Activated CD4-positive, alpha-beta T cell treated with anti-CD3 and anti-CD28 coated beads for 24 hours (primary cell): ENCODE measurements at places on chromosomes 6 and 20.

DNA sequence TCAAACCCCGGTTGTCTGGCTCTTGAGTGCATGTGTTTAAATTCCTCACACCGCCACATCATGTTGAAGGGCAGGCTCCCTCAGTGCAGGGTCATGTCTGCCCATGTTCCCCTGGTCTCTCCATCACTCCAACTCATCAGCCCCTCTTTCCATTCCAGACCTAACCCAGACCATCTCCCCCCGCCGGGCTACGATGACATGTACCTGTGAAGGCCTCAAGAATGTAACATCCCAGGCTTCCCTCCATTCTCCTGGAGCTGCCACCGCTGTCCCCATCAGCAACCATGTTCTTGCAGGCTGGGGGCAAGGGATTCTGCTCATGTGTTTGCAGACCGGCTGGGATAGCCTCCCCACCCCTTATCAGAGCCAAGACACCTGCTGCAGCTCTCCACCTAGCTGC lies 19.9 kb downstream of the TMEM74B start:
- no peak for DNase-seq

GRCh38 chr20:17709361-17710293 lies 9.9 kb downstream of the BANF2 start:
- DNase-seq: no peak

- DNase-seq: no peak
Measured at GRCh38 chr20:46357030-46357514, 48.8 kb upstream of the CDH22 start.

GRCh38 chr6:12258591-12259075 lies 31.5 kb upstream of the EDN1 start:
- DNase-seq: no peak

DNA sequence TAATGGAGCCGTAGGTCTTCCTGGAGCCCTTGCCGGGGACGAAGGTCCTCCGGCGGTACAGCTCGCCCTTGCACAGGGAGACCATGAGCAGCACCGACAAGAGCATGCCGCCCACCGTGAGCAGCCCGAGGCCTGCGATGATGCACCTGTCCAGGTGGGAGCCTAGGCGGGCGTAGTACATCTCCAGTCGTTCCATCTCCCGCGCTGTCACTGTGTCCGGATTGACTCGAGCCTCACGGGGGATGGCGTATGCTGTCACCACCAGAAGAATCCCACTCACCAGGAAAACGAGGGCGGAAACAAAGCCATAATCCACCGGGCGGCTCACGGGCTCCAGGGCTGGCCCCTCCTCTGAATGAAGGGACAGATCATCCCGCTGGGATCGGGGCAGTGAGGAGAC lies 3.8 kb downstream of the TMEM74B start:
- DNase-seq: no peak

DNA sequence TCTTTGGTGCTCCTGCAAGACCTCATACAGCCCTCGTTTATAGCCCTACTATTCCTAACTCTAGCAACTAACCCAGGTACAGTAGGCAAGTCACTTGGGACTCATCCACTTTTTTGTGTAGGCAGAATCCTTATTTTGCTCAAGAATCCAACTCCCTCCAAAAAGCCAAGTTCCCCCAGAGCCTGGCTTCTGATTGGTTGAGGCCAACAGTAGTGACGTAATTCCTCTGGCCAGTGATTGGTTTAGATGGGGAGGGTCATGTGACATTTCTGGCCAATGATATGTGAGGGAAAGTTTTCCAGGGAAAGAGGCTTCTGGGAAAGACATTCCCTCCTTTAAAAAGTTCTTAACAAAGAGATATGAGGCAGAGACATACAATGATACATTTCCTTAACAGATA lies 32.1 kb downstream of the KIAA1755 start:
- no peak for DNase-seq

GRCh38 chr6:44825273-44825672 lies 437.8 kb downstream of the CDC5L start:
- no peak for DNase-seq

DNA sequence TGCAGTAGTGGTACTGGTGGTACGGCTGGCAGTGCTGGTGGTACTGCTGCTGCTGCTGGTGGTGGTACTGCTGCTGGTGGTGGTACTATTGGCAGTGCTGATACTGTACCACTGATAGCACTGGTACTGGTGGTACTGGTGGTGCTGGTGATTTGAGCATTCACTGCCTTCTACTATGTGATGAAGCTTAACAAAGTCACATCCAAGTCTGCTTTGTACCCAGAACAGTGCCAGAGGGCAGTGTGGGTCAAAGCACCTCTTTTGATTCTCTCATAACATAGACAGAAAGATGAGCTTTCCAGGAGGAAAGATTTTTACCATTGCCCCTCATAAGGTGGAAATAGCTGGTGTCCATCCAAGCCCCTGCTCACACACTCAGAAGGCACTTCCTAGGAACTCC lies 48.7 kb downstream of the ANKRD6 start:
- no peak for DNase-seq

GRCh38 chr6:1389369-1390132 lies at the start of gene FOXF2:
Gene FOXF2 (plus strand): TSS chr6:1389576. CDS start chr6:1389948, 372 bp downstream.
- no peak for DNase-seq

DNA sequence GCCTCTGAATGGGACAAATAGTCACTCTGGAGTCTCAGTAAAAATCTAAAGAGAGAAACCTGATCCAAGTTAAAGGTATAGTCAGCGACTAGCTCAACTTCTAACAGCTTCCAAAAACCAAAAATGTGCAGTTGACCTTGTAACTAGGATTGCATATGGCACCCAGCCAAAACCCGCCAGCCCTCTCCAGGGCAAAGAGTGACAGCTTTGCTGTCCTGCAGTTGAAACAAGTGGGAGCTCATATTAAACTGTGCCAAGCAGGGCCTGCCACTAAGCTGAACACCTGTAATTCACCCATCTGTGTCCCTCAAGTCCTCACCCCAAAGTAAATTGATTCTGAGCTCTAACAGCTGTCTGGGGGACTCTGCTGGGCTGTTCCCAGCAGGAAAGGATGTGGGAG lies 695.3 kb downstream of the MAFB start:
- DNase-seq: no peak

DNA sequence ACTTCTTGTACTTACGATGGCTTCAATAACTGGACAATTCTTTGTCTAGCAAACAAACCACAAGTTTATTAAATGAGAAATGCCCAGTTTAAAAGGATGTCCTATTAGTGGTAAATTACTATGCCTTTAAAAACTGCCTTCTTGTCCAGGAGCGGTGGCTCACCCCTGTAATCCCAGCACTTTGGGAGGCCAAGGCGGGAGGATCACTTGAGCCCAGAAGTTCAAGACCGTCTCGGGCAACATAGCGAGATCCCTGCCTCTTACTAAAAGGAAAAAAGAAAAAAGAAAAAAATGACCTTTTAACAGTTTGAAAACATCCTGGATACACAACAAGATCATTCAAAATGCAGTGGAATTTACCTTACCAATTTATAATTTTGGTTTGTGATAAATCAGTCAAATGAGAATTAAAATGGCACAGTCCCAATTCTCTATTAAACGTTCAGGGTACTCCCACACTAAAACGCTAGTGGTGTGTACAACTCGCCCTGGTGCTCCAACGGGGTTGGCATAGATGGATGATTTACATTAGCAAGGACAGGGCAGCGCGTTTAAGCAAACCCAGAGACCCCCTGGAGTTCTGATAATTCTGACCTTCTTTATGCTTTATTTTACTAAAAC lies 2.3 kb downstream of the ZBTB2 start:
- no peak for DNase-seq

DNA sequence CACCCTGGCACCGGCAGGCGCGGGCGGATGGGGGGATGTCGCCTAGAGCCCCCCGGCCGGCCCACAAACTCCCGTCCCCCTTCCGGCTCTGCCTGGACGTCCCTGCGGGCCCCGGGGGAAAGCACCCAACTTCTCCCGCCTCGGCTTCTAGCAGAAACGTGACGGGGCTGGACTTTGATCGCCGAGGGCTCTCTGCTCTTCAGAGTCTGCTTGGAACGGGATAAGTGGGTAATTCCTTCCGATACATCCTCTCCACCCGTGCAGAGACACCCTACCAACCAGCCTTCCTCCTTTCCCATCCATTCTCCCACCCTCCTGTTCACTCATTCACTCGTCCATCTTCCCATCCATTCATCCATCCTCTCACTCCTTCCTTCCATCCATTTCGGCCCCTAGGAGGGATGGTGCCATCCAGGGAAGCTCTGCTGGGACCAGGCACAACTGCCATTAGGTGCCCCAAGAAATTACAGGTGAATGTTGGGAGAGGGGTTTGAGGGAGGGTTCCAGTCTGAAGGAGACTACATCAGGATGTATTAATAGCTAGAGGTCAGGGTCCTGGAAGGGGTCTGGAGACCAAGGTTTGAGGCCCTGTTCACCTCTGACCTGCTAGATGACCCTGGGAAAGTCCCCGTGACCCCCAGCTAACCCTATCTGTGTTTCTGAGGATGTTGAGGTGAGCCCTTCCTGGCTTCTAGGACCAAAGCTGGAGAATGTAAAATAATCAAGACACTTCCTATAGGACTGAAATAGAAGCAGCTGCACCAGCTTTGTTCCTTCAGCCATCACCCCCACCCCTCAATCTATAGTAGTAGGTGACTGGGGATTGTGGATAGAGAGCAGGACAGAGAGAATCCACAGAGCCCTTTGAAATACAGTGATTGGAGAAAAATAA lies 538 bp downstream of the TTLL9 start:
- no peak for DNase-seq

DNA sequence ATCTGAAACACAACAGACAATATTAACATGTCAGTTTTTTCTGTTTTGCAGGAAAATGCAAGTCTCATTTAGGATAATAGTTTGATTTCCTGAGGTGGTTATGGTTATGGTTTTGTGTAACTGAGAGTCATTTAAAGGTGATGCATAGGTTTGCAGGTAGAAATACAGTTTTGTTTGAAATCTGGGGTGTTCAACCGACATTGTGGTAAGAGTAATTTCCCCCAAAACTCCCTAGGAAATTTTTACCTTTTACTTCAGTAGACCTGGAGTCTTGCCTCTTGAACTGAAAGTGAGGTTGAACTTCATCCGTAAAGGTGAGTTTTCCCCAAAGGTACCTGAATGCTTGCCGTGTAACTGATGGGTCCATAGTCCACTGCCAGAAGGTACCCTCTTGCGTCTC lies 71.4 kb downstream of the JARID2 start:
- no peak for DNase-seq

- no peak for DNase-seq
Measured at GRCh38 chr6:14095437-14095836, 22.1 kb upstream of the CD83 start.

GRCh38 chr6:6925391-6926164 lies 182.2 kb upstream of the RREB1 start:
- no peak for DNase-seq

DNA sequence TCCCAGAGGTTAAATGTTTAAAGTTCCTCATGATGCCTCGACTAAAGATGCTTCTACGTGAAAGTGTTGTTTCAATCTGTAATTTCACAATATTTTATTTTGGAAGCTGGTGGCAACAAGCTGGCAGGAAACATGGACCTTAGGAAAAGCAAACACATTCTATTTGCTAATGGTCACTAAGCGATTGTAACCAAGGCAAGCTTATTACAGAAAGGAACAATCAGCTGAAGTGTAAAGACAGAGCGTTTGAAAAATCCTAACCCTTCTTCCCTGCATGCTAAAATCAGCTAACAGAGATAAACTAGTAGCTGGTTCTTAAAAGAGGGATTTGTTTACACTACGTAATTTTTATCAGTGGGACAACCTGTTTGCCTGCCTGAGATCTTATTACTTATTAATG lies 50.0 kb downstream of the IL20RA start:
- no peak for DNase-seq

- no peak for DNase-seq
Measured at GRCh38 chr6:141259807-141260206, 872.9 kb upstream of the GJE1 start.

DNA sequence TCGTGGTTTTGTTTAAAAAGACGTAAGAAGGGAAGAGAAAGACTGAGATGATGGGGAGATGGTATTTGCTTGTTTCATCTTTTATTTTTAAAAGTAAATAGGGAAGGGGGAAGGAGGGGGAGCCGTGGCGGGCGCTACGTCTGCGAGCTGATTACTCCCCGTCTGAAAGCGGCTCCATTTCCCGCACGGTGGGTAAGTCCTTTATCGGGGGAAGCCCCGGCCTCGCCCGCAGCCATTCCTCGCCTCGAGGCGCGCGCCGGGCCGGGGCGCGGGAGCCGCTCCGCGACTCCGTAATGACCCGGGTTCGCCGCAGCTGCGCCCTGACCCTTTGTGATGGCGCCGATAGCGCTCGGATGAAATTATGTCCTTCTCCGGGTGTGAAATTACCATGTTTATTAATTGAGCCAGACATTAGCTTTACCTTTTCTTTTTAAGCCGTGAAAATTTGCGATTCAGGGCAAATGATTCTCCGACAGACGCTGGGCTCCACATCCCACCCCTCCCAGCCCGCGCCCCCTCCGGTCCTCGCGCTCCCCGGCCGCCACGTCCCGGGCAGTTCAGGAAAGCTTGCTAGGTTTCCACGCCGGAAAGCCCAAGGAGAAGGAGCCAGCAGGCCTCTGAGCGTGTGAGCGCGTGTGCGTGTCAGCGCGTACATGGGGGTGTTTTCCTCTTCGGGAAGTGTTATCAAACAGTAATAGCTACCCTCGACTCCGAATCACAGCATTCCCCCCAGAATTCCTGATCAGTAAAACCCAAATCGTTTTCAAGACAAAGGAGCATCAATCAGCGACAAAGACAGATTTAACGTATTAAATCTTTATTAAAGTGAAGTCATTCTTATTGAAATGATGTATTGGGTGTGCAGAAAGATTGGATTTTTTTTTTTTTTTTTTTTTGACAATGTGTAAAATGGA lies 30.0 kb downstream of the TFAP2A start:
- no peak for DNase-seq

- DNase-seq: no peak
Measured at GRCh38 chr6:162219266-162219665, 508.3 kb downstream of the PRKN start.

DNA sequence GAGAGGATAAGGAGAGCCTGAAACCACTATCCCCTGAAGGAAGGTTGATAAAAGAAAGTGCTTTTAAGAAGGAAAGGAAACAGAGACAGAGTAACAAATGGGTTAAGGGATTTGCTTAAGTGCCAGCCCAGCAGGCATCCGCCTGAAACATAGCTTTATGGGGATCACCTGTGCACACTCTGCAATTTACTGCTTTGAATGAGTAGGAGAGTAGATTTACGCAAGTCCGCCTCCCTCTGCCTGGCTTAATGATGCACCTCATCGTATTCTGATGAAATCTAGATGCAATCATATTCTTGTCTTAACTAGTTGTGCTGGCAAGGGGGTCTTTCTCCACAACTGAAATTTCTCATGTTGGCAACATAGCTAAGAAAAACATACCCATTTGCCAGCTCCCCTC lies 101.1 kb upstream of the ID4 start:
- DNase-seq: no peak
